Left ventricle myocardium inferior (tissue), 1 donor: ENCODE measurements at places on chromosomes 7 and 10. TPM values are rescaled to one million over a fixed set of nuclear protein-coding genes. Genes with fewer than 3 reads are reported as not detected.

DNA sequence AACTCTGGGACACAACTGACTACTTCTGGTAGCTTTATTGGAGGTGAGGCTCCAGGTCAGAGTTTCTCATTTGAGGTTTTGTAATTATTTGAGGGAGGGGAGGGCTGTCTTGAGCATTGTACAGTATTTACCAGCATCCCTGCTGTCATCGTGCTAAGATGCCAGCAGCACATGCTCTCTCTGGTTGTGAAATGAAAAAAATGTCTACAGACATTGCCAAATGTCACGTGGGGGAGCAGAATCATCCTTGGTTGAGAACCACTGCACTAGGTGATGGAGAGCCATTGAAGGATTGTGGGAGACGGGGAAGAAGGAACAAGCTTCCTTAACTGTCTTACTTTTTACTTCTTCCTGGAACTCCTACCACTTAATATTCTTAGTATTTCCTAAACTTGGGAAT, 5.0 kb downstream of the SEPTIN7 start:
- peaks cover 93% of the 10 kb centered on the region for H3K4me1 ChIP-seq
- H3K4me3 ChIP-seq: no peak overlapping the region
- no peaks in the 10 kb centered on the region for H3K27me3 ChIP-seq
- DNase-seq: no peak

- H3K4me1 ChIP-seq: no peaks in the 10 kb centered on the region
- no peak for DNase-seq
- H3K4me3 ChIP-seq: no peak overlapping the region
- H3K27me3 ChIP-seq: no peaks in the 10 kb centered on the region
- peaks cover 100% of the 10 kb centered on the region for H3K36me3 ChIP-seq
Observed at GRCh38 chr10:68756246-68756645, 35.2 kb downstream of the CCAR1 start.

- peak overlapping the region; percentile 45 for H3K27ac ChIP-seq
- no peak for DNase-seq
- no peak overlapping the region for H3K4me3 ChIP-seq
- H3K27me3 ChIP-seq: no peaks in the 10 kb centered on the region
Observed at GRCh38 chr7:6423942-6424701, 23.6 kb downstream of the DAGLB start.

DNA sequence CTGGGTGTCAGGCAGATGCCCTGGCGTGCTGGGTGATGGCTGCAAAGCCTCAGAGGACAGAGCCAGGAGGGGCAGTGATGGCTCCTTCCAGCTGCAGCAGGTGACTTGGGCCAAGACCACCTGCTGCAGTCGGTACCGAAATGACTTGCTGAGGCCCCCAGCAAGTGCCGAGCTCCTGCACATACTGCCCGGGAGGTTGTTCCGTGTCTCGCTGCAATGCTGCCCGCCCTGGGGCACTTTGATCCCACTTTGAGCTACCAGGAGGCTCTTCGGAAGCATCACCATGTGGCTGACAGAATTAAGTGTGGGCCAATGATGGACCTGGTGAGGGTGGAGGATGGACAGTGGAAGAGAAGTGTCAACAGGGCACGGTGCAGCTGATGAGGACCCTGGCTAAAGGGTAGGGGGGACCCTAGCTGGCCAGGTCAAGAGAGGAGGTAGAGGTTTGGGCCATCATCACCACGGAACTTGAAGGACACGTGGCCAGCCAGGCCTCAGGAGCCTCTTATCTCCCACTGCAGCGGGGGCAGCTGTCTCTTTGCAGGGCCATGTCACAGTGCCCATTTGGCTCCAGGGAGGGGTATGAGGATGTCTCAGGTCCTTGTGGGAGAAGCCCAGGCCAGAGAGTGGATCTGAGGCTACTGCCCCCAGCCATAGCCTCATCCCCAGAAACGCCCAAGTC, 51.1 kb upstream of the NANOS1 start:
- no peaks in the 10 kb centered on the region for H3K36me3 ChIP-seq
- H3K4me1 ChIP-seq: peaks cover 4% of the 10 kb centered on the region
- no peak overlapping the region for H3K27ac ChIP-seq

GRCh38 chr7:117837841-117838240, 35.4 kb downstream of the CTTNBP2 start:
- no peaks in the 10 kb centered on the region for H3K4me1 ChIP-seq
- no peaks in the 10 kb centered on the region for H3K27me3 ChIP-seq
- DNase-seq: no peak
- H3K36me3 ChIP-seq: no peaks in the 10 kb centered on the region

DNA sequence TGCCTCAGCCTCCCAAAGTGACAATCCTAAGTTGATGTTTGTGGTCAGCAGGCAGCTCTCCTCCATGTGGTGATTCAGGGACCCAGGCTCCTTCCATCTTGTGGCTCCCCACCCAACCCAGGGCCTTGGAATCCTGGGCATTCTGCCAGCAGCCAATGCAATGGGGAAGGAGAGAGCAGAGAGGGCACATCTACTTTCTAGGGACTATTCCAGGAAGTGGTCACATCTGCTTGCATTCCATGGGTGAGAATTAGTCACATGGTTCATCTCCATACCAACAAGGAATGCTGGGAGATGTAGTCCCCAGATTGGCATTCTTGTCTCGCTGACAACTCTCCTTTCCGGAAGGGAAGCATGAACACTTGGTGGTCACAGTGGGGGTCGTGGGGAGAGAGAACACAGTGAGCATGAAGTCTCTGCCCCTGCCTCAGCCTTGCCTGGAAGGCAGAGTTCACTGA, 9.9 kb upstream of the SRRM3 start:
- no peak overlapping the region for H3K27ac ChIP-seq
- H3K36me3 ChIP-seq: no peaks in the 10 kb centered on the region
- no peak for DNase-seq
- no peak overlapping the region for H3K4me3 ChIP-seq

DNA sequence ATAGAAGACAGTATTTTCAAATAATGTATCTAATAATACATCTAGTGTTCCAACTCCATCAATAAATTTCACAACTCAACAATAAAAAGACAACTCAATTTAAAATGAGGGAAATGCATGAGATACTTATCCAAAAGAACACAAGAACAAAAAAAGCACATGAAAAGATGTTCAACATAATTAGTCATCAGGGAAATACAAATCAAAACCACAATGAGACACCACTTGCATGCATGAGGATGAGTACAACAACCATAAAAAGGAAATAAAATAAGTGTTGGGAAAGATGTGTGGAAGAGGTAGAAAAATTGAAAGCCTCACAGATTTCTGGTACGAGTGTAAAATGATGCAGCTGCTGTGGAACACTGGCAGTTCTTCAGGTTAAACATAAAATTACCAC, 111.6 kb upstream of the PTPRZ1 start:
- H3K36me3 ChIP-seq: no peaks in the 10 kb centered on the region
- H3K27ac ChIP-seq: no peak overlapping the region
- H3K4me3 ChIP-seq: no peak overlapping the region

DNA sequence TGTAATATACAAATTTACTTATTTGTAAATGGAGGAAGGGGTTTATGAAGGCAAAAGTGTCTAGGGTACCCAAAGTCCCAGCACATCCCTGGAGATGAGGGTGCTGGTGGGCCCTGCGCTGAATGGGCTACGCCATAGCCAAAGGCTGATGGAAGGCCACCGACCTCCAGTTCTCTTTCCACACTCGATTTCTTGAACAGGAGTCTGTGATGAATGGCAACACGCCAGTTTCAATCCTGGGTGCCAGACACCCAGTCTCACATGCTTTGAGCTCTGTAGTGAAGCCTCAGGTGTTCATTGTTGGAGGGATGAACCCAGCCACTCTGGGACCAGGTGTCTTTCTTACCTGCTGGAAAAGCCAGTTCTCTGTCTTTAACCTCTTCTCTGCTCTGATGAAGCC, 752 bp downstream of the LRMDA start:
- peaks cover 49% of the 10 kb centered on the region for H3K4me1 ChIP-seq
- H3K27me3 ChIP-seq: no peaks in the 10 kb centered on the region
- no peak for DNase-seq
- H3K27ac ChIP-seq: no peak overlapping the region
- peak overlapping the region; percentile 77 for H3K4me3 ChIP-seq

- H3K27me3 ChIP-seq: peaks cover 58% of the 10 kb centered on the region
- H3K36me3 ChIP-seq: no peaks in the 10 kb centered on the region
Observed at GRCh38 chr10:125549653-125550052, 133.3 kb downstream of the TEX36 start.

- H3K27me3 ChIP-seq: peaks cover 100% of the 10 kb centered on the region
- peak within 1 kb of the TSS; percentile 65 for H3K4me3 ChIP-seq
- DNase-seq: no peak
- H3K27ac ChIP-seq: no peak within 1 kb of the TSS
- H3K4me1 ChIP-seq: peaks cover 43% of the 10 kb centered on the region
- H3K36me3 ChIP-seq: no peaks in the 10 kb centered on the region
Observed at GRCh38 chr10:99235658-99236626, at the start of gene HPSE2. Gene HPSE2 (minus strand): TSS chr10:99235852.

DNA sequence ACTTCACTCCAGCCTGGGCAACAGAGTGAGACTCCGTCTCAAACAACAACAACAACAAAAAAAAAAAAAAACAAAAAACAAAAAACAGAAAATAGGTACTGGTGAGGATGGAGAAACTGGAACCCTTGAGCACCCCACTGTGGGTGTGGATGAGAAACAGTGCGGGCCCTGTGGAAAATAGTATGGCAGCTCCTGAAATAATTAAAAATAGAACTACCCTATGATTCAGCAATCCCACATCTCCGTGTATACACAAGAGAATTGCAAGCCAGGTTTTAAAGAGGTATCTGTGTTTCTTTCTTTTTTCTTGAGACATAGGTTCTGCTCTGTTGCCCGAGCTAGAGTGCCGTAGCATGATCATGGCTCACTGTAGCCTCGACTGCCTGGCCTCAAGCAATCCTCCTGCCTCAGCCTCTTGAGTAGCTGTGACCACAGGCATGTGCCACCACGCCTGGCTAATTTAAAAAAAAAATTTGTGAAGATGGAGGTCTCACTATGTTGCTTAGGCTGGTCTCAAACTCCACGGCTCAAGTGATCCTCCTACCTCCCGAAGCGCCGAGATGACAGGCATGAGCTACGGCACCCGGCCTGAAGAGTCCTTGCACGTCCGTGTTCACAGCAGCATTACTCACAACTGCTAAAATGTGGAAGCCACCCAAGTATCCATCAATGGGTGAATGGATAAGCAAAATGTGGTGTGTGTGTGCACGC, 39.5 kb downstream of the EBF3 start:
- H3K27me3 ChIP-seq: peaks cover 5% of the 10 kb centered on the region
- no peak overlapping the region for H3K27ac ChIP-seq
- no peaks in the 10 kb centered on the region for H3K36me3 ChIP-seq
- H3K4me1 ChIP-seq: peaks cover 9% of the 10 kb centered on the region
- H3K4me3 ChIP-seq: no peak overlapping the region

DNA sequence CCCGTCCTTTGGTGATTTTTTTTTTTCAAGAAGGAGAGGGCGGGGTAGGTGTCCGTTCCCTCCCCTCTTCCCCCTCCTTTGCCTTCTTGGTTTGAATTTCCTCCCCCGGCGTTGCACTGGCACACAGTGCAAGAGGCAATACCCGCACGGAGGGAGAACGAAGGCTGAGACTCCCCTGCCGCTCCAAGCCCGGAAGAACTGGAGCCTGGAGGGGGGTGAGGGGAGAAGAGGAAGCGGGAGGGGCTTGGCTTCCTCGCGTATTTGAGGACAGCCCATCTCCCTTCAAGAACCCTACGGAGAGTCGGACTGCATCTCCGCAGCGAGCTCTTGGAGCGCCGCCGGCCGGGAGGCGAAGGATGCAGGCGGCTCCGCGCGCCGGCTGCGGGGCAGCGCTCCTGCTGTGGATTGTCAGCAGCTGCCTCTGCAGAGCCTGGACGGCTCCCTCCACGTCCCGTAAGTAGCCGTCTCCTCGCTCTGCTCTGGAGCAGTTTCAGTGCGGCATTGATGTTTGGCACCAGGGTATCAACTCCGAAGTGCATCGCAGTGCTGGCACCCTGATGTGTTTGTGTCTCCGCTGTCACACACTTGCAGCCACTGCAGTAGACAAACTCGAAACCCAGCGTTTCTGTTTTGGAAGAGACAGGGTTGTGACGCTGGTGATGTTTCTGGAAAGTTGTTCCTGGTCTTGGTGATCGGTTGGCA, at the start of gene CNTNAP2:
Gene CNTNAP2 (plus strand): TSS at position 281 of the 702 bp plus-strand sequence. CDS start 76 bp downstream, at position 357.
- peaks cover 60% of the 10 kb centered on the region for H3K27me3 ChIP-seq
- peak within 1 kb of the TSS; percentile 65 for H3K4me3 ChIP-seq
- peaks cover 17% of the 10 kb centered on the region for H3K4me1 ChIP-seq
- no peaks in the 10 kb centered on the region for H3K36me3 ChIP-seq
- peak; percentile 19 for DNase-seq
- H3K27ac ChIP-seq: no peak within 1 kb of the TSS

- H3K36me3 ChIP-seq: no peaks in the 10 kb centered on the region
- DNase-seq: no peak
- H3K4me1 ChIP-seq: peaks cover 54% of the 10 kb centered on the region
- H3K27me3 ChIP-seq: peaks cover 88% of the 10 kb centered on the region
- peak overlapping the region; percentile 75 for H3K4me3 ChIP-seq
Observed at GRCh38 chr10:129956876-129957673, 7.0 kb downstream of the EBF3 start.

DNA sequence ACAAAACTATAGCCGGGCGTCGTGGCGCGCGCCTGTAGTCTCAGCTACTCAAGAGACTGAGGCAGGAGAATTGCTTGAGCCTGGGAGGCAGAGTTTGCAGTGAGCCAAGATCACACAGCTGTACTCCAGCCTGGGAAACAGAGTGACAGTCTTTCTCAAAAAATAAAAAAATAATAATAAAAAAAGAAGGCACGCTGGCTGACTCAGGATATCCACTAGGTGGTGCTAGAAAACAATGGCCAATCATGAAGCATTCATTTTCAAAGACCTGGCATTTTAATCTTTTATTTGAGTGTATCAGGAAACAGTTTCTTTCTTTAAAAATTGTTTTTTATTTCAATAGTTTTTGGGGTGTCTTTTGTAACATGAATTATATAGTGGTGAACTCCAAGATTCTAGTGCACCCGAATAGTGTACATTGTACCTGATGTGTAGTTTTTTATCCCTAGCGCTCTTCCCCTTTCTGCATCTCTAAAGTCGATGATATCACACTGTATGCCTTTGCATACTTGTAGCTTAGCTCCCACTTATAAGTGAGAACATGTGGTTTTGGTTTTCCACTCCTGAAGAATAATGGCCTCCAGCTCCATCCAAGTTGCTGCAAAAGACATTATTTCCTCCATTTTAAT, 88.6 kb downstream of the LYZL1 start:
- no peaks in the 10 kb centered on the region for H3K36me3 ChIP-seq
- no peak overlapping the region for H3K27ac ChIP-seq
- DNase-seq: no peak
- H3K4me1 ChIP-seq: no peaks in the 10 kb centered on the region
- no peak overlapping the region for H3K4me3 ChIP-seq

FOXI2 gene
- total RNA-seq: 0.08 TPM

HEPACAM2 gene
- total RNA-seq: not detected

ELFN1 gene
- total RNA-seq: 10.5 TPM

INMT gene
- total RNA-seq: 49.5 TPM

GOLGA7B gene
- total RNA-seq: 0.60 TPM
